ENCODE measurements at places on chromosomes 2 and 18.

- no peak for DNase-seq
These were observed 291.1 kb downstream of the MTX2 start for GRCh38 chr2:176560296-176560695.

- no peak for DNase-seq
These were observed 21.0 kb upstream of the USP14 start for GRCh38 chr18:137327-137726.

- no peak for DNase-seq
These were observed 47.0 kb upstream of the MAP3K20 start for GRCh38 chr2:173028671-173029070.

DNA sequence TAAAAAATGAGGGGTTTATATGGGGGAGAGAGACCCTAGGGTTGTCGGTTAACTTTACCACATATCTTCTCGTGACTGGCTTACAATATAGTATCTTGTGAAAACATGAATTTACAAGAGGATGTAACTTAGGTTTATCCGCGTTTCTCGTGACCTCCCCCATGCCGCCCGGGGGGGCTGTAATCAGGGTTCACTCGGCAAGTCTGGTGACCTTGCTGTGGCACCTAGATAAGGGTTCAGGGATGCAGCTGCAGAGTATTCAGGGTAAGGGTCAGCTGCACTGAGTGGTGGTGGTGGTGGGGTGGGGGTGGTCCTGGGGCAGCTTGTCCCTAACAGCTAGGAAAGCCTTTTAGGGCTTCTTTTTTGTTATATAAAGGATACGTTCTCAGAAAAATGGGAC lies 112.3 kb downstream of the LYPD1 start:
- DNase-seq: no peak

DNA sequence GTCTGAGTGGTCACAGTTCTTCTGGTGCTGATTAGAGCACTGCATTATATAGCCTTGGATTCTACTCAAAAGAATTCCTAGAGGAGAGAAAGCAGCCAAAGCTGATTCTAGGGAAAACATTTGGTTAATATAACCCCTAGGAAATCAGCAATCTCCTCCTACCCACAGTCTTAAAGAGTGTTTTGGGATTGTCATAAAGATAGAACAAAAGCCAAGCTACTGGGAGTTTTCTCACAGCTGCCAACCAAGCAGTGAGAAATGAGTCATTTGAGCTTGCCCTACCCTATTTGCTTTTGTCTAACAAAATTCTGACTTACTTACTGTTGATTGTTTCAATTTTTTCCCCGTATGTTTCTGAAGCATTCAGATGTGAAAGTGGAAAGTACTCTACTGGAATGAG lies 469.3 kb downstream of the PLCL1 start:
- no peak for DNase-seq

DNA sequence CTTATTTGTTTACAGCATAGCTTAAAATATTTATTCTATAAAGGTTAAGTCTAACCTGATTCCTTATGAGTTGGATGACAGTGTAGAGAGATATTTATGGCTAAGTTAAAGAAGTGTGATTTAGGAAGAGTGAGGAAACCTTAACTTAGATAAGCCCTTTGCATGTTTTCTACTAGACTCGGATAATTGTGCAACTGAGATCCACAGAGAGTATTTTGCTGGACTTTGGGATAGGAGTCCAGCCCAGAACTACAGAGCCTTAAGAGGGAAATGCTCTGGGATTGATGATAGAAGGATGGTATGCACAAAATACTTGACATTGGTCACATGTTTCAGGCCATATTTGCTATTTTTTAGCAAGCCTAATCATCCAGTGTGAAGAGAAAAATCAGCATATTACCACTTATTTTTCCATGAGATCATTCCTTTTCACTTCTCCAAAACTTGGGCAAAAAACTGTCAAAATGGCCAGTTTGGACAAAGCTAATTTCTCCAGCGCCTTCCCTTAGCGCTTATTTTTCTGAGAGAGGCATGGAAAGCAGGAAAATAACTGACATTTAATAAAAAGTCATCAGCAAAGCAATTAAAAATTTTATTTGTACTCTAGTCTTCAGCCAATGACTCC lies 3.1 kb downstream of the CD28 start:
- no peak for DNase-seq

DNA sequence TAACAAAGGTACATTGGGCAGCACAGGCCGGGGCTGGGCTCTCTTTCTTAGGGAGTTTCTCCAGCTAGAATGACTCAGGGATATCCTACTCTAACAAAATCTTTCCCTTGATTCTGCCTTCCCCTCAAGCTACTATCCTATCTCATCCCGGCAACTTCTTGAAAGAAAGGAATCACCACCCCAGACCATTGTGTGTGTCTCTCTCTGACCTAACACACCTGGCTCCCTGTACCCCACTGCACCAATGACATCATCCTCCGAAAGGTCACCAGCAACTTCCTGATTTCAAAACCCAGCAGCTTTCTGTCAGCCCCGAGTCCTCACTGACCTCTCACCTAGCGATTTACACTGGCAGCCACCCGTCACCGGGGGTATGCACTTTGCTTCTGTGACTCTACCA lies 72.1 kb upstream of the MAP4K4 start:
- DNase-seq: no peak

DNA sequence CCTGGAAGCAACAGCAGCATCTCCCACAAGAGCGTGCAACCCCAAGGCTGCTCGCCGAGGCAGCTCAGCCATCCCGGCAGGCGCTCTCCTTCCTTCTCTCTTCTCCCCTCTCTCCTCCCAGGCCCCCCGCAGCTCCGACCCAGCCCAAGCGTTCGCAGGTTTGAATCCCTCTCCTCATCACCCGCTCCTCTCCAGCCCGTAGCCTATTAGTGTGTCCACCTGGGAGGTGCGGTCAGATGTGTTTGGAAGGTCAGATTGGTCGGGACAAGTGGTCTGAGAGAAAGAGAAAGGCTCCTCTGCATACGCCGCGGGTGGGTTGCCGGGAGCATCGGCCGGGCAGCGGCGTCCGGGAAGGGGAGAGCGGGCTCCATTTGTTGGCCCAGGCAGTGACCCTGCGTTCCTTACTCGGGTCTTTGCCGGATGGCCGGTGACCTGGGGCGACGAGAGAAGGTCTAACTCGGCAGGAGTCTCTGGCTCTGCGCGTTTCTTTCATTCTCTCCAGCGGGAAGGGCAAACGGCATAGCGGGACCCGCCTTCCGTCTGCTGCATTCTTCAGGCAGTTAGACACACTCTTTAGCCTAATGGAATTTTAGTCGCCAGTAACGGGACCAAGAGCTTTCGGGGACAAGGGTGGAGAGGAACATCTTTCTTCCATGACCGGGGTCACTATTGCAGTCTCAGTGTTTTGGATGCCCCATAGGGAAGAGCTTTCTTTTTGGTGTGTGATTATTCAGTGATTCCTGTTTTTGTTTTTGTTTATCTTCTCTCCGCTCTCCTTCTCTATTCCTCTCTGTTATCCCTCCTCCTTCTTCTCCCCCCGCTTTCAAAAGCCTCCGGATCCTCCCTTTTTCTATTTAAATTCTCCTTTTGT lies 1.1 kb upstream of the TMEFF2 start:
- no peak for DNase-seq

- DNase-seq: no peak
These were observed 61.2 kb downstream of the DCC start for GRCh38 chr18:52401236-52401635.

DNA sequence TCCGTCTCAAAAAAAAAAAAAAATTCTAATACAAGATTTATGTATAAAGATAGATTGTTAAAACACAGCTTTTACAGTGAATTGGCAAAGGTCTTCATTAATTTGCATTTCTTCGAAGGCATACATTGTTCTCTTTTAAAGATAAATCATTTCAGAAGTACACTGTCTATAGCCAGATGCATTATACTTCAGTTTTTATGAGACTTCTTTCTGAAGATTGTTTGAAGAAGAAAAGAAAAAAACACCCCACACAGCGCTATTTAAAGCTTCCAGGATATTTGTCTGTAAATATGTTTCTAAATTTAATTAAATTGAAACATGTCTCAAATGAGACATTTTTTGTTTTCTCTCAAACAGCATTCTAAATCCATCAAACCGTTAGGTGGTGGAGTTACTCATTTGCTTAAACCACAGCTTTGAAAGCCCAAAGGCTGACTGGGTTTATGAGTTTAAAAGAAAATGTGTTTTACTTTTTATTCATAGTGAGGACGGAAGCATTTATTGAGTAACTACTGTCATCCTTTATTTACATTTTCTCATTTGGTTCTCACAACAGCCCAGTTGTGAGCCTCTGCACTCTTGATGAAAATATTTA lies 42.4 kb upstream of the C1GALT1C1L start:
- no peak for DNase-seq

DNA sequence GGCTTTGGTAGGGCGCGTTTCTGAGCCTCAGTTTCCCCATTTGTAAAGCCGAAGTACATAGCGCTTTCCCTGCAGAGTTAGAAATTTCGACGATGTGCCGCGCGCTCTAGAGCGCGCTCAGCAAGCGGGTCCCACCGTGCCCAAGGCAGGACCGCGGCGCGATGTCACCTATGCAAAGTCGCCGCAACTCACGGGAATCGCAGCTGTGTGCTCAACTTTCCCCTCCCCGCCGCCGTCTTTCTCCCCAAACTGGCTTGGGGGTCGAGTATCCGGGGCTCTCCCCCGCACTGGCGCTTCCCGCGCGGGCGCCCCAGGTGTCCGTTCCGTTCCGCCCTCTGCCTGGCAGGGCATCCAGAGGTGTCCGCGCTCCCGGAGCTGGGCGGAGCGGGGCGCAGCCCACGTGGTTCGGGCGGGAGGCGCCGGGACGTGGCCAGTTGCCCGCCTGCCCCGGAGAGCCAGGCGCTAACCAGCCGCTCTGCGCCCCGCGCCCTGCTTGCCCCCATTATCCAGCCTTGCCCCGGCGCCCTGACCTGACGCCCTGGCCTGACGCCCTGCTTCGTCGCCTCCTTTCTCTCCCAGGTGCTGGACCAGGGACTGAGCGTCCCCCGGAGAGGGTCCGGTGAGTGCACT lies at the start of gene MLPH:
Gene MLPH, plus strand, starts transcription at position 433 of the 630 bp plus-strand sequence. CDS start 6,176 bp downstream, outside the sequence.
- DNase-seq: no peak

DNA sequence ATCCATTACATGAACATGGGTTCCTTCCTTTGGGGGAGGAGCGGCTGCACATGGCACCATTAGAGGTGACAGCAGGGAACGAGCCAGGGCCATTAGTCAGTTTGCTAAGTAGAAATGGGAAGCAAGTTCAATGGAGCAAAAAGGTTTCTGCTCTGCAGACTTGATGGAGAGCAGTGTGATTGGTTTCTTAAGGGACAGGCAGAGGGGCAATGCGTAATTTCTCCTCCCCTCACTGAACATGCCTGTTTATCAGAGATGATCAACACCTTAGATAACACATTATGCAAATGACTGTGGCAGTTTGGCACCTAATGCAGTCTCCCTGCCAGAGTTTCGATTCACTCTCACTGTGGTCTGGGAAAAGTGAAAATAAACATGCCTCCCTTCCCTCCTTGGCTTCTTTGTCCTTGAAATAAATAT lies 414.5 kb downstream of the STK39 start:
- no peak for DNase-seq

- no peak for DNase-seq
These were observed 46.2 kb upstream of the SERPINE2 start for GRCh38 chr2:224085246-224085645.

DNA sequence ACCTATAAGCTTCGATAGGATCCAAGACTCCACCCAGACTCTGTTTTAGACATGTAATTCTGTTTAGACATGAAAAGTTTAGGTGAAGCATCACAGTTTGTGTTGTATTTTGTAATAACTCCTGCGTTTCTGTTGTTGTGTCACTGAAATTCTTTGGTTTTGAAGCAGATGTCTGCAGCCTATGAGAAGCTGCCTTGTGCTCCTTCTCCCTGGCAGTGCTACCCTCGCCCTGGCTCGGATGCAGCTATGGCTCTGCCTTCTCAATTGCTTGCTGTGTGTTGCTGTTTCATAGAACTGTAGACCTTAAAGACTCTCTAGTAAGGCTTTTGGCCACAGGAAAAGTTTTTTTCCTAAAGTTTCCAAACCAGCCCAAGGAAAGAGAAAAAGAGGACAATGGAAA lies 40.2 kb upstream of the ZNF638 start:
- DNase-seq: no peak

DNA sequence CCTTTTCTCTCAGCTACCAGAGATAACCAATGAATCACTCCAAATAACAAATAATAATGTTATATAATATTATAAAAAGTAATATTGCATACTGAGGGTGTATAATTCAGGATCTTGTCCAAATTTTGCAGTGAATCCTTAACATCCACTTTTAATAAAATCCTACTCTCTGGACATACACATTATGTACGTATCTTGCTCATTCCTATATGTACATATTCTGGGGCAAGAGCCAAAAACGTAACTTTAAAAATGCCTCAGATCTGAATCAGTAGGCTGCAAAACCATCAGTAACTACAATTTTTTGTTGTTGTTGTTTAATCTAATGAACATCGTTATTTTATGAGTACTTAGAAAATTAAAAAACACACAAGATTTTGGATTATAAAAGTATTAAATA lies 65.3 kb downstream of the SMAD2 start:
- DNase-seq: no peak

- peak; percentile 2 for DNase-seq
These were observed 9.5 kb downstream of the COPS7B start for GRCh38 chr2:231795525-231796327.

DNA sequence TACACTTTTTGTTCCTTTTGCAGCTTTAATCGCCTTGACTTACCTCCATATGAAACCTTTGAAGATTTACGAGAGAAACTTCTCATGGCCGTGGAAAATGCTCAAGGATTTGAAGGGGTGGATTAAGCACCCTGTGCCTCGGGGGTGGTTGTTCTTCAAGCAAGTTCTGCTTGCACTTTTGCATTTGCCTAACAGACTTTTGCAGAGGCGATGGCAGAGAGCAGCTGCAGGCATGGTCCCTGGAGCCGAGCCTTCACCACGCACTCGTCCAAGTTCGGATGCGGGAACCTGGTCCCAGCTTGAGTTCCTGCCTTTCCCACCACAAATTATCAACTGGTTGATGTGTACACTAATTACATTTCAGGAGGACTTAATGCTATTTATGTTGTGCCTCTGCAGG lies 232.7 kb downstream of the ALPK2 start:
- DNase-seq: no peak

- DNase-seq: no peak
These were observed 234.6 kb upstream of the RAB12 start for GRCh38 chr18:8374676-8375075.

- DNase-seq: no peak
These were observed 383.9 kb upstream of the HS6ST1 start for GRCh38 chr2:128702616-128703015.

- no peak for DNase-seq
These were observed 8.2 kb downstream of the SLC35F6 start for GRCh38 chr2:26772064-26773001.

- DNase-seq: peak; percentile 8
These were observed 207.5 kb downstream of the SPP2 start for GRCh38 chr2:234257859-234258561.

DNA sequence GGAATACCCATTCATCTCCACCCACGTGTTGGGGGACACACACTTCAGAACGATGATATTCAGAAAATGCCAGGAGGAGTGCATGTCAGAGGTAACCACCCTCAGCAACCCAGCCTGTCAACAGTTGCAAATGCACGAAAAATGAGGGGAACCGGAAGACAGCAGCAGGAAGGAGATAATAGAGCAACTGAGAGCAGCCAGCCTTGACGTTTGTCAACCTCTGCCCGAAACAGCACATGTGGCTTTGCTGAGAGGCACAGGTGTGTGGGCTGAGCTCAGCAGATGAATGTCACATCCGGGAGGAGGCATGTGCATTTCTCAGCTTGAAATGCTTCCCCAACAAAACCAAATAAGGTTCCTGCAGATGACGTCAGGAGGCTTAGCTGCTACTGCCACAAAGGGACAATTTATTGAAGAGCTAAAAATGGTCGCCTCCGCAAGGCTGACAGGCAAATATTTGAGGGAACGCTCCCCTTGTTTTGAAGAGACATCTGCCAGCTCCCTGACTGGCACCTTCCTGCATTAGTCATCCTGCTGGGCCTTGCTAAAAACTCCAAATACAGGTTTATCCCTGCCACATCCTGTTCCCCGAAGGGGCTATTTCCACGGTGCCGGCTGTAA lies 419.0 kb downstream of the NBAS start:
- DNase-seq: no peak
